Activated naive CD4-positive, alpha-beta T cell treated with anti-CD3 and anti-CD28 coated beads, Interleukin-2, amount 50 U/mL, for 16 hours (primary cell): ENCODE measurements at places on chromosomes 4 and X.
A peak's percentile ranks its signal among the peaks of the same experiment; 100 is the strongest.

GRCh38 chr4:188658958-188659522, 519.8 kb downstream of the TRIML1 start:
- no peak for DNase-seq

DNA sequence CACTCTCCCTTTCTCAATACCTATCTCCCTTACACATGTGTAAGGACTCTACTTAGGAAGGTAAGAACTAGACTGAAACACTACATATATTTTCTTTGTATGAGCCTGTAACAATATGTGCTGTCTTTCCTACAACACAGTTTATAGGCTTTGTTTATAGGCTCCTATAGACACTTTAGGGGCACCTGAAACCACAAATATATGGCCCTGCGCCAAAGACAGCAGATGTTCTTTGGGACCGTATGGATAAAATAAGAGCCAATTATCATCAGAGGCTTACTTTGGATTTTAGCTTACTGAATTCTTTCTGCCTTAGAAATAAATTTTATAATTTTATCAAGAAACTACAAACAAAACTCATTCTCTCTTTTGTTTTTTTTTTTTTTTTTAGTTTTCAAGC, 16.6 kb upstream of the CXCL3 start:
- no peak for DNase-seq

GRCh38 chr4:40264995-40265909, 68.4 kb downstream of the RHOH start:
- no peak for DNase-seq

- no peak for DNase-seq
These were observed 69.1 kb downstream of the RHOH start for GRCh38 chr4:40265910-40266274.

DNA sequence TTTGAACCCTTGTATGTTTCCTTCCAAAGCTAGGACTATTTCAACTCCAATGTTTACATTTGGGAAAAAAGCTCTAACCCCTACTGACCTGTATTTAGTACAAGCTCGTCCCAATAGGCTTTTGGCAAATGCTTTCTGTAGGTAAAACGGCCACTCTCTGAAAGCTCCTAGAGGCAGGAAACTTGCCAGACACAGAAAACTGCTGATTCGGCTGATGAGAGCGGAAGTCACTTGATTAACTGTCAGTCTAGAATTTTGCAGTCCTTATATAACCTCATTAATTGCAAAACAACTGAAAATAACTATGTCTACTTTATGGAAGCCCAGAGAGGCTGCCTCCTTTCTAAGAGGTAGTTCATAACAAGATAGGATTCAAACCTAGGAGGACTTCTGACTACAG, 108.1 kb downstream of the TSPAN7 start:
- no peak for DNase-seq

- DNase-seq: no peak
These were observed 17.3 kb upstream of the F11 start for GRCh38 chr4:186248643-186249042.

GRCh38 chr4:104475652-104476051, 19.0 kb downstream of the CXXC4 start:
- no peak for DNase-seq

GRCh38 chr4:3707423-3708102, 58.6 kb upstream of the ADRA2C start:
- peak; percentile 2 for DNase-seq

GRCh38 chrX:8738588-8739189, 6.8 kb upstream of the ANOS1 start:
- peak; percentile 17 for DNase-seq

GRCh38 chr4:136749989-136750388, 782.3 kb downstream of the PCDH18 start:
- DNase-seq: no peak

DNA sequence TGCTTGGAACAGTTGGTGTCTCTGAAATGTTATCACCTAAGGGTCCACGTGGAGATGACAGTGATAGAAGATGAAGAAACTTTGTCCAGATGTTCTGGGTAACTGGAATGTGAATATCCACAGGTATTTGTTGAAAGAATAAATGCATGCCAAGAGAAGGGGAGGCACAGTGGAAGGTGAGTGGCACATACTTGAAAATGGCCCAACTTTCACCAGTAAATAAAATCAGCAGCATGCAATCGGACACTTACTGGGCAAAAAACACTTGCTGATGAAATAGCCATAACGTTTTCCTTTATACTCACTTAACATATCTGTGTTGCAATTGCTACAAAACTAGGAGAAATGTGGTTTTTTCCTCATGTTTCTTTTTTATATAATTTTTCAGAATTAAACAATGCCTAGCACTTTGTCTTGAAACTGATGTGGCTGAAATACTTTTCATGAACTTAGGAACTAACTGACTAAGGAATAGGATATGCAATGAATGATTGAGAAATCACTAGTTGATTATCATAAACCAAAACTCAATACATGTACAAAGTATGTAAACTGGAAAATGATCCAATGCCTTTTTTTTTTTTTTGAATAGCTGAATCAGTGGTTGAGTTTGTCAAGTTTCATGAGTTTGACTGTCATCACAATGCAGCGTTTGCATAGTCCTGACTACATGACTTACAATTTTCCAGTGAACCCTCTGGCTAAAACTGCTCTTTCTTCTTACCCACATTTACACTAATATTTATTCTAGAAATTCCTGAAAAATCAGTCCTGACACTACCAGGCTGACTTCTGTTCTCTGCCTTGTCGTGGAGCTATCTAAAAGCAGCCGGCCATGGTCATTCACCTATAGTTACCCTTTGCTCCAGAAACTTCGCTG, 127.4 kb downstream of the CPE start:
- DNase-seq: no peak

GRCh38 chrX:71225009-71225408, 2.0 kb downstream of the GJB1 start:
- DNase-seq: no peak

GRCh38 chr4:54217642-54218495, 11.2 kb upstream of the PDGFRA start:
- peak; percentile 44 for DNase-seq

- DNase-seq: no peak
These were observed 145.1 kb downstream of the INPP4B start for GRCh38 chr4:142701017-142701416.

DNA sequence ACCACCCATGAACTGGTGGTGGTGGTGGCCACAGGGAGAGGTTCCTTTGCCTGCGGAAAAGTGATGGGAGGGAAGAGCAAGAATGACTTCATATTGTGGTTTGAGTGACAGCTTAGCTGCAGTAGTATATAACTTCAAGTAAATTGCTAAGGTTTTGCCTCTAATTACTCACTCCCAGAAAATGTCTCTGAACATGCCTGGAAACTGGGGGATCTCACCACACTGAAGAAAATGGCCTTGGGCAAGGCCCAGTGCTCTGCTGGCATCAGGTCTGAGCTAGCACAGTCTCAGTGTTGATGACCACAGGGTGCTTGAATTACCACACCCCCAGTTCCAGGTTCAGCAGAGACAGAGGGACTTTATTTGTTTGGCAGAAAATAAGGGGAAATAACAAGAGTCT, 2085.4 kb downstream of the ARAP2 start:
- DNase-seq: no peak

DNA sequence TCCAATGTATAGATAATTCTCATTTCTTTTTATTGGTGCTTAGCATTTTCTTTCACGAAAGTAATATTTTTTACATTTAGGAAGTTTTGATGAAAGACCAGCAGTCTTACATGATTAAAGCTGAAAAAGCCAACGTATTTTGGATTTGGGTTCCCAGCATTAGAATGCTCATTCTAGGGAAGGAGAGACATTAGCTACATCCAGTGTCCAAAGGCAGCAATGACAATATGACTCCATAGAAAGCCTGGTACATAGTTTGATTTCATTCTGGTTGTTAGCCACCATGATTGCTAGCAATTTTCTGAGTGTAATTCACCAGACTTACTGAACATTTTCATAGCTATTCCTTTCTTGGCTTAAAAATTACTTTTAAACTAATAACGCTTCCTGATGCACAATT, 1397.5 kb downstream of the PCDH7 start:
- no peak for DNase-seq

- no peak for DNase-seq
These were observed 262.6 kb upstream of the RPS6KA3 start for GRCh38 chrX:20529301-20529700.

- DNase-seq: no peak
These were observed 842.1 kb upstream of the HTR2C start for GRCh38 chrX:113741744-113742143.

DNA sequence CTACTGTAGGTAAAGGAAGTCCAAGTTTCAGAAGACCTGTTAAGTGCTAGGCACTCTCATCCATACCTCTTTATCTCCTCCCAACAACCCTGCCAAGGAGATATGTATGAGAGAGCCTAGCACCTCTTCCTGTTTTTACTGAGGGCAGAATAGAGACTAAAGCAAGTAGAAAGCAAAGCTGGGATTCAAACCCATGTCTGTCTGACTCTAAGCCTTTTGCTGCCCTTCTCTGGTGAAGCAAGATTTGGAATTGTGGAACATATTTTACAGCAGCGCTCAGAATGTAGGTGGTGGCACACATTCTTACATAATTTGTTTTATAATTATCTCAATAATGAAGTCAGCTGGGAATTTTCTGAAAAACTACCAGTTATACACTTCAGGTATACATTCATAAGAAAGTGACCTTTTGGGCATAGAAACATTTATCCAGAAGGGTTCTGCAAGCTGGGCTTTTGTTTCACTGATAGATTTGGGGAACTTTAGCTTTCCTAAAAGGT, 41.7 kb downstream of the SEPTIN11 start:
- DNase-seq: no peak

DNA sequence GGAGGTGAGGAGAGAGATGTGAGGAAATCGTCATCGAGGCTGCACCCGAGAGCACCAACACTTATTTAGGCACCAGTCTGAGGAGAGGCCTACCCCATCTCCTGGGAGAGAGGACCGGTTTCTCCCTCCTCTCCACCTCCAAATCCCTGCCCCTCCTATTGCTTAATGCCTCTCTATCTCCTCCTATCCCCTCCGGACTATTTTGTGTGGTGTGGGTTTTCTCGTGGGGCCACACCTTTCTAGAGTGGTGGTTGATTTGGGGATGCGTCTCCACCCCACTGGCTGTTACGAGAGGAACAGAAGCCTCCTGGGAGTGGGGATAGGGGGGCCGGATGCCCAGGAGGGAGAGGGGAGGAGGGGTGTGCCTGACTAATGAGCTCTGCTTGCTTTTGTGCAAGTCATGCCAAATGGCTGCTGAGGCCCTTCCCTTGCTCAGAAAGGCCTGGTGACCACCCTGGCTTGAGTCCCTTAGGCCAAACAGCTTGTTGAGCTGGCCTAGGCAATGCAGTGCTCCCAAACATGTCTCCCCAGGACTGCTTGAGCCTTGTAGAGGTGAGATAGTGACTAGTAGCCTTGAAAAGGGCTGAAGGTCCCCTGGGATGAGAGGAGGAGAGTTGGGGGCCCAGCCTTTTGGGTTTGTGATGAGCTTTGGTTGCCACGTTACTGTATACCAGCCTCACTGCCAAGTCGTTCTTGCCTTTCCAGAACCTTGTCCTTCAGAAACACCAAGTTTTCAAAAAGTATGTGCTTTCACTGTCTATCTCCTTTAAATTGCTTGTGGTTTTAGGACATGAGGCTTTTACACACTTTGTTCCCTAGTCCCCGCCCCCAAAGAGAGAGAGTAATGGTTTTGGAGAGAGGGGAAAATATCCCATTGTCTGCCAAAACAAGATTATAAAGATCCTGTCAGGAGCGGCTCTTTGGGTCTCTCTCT, 1.2 kb downstream of the MSN start:
- DNase-seq: peak; percentile 59

DNA sequence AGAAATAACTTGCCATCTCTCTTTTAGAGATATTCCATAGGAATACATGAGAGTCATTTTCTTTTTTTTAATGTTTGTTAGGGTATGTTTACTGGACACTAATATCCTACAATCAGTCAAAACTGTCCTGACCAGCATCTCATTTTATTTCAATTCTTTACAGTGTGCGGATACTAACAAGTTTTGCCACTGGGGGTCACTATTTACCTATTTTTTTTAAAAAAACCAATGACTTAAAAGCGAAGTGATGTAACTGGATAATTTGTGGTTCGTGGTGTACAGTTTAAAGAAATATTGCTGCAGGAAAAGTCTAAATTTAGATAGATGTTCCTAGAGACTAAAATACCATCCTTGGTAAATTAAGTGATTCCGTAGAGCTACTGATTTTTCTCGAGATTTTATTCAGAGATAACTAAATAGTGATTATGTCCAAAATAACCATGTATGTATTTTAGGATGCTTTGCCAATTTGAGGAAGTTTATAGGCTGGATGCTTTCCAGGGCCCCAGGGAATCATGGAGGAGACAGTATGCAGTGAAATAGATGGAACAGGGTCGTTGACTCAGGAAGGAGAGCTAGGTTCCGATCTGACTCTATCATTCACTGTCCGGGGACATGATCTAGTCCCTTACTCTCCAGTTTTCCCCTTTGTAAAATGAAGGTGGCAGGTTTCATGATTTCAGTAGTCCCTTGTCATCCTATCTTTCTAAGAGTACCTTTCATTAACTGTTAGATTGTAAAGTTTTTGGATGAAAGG, 34.0 kb upstream of the GNPDA2 start:
- no peak for DNase-seq

DNA sequence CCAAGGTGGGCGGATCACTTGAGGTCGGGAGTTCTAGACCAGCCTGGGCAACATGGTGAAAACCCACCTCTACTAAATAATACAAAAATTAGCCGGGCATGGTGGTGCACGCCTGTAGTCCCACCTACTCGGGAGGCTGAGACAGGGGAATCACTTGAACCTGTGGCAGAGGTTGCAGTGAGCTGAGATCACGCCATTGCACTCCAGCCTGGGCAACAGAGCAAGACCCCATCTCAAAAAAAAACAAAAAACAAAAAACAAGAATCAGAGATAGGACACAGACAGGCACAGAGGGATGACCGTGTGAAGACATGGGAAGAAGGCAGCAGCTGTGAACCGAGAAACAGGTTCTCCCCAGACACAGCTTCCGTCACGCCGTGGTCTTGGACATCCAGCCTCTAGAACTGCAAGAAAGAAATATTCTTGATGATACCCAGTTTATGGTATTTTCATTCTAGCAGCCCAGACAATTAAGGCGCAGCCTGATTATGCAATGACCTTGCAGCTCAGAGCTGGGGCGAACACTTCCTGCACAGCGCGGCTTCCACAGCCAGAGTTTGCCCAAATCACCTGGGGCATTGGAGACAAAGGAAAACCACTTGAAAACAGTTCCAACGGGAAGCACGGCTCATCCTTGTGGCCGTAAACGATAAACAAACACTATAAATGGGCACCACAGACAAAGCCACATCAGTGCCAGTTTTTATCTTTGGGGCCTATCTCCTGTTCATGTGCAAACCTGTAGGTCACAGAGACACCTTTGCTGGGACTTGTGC, 4.2 kb upstream of the ARSD start:
- no peak for DNase-seq

- DNase-seq: no peak
These were observed 662 bp downstream of the UBA1 start for GRCh38 chrX:47194194-47194787.

DNA sequence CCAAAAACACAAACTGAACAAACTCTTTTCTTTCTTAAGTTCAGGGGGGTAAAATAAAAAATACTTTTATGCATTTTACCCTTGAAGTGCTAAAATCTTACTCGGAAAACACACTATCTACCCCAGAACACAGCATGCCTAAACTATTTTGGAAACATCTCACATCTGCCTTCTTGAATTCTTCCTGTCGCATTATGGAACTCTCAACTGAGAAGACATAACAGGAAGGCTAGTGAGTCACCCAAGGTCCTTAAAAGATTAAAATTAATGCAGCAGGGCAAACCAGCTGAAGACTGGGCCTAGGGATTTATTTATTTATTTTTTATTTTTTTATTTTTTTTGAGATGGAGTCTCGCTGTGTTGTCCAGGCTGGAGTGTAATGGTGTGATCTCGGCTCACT, 208.2 kb downstream of the APBB2 start:
- DNase-seq: no peak

- DNase-seq: no peak
These were observed 83.4 kb upstream of the INPP4B start for GRCh38 chr4:142929526-142929925.
